Right renal cortex interstitium (tissue), 3 donors: ENCODE measurements at places on chromosomes 13 and 19. TPM values are rescaled to one million over a fixed set of nuclear protein-coding genes. Genes with fewer than 3 reads are reported as not detected.
A peak's percentile ranks its signal among the peaks of the same experiment; 100 is the strongest.

DNA sequence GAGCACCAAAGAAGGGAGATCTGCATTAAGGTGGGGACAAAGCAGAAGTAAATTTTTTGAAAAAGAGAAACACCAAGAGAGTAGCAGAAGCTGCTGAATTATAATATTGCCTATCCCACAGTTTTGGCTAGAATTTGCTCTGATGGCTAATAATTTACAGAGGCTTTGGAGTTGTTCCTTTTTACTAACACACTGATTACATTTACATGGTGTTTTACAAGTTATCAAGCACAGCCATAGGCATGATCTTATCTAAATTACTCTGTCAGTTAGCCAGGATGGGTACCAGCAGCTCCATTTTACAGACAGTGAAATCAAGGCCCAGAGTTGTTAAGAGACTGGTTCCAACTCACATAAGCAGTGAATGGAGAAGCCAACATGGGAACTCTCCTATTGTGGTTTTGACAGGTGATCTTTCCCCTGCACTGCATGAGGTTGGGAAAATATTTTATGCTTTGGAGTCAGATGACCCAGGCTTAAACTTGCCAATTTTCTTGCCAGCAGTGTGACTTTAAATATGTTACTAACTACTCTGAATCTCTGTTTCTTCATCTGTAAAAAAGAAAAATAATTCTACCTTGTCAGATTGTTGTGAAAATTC lies 33.5 kb upstream of the ESD start:
- no peak for DNase-seq

DNA sequence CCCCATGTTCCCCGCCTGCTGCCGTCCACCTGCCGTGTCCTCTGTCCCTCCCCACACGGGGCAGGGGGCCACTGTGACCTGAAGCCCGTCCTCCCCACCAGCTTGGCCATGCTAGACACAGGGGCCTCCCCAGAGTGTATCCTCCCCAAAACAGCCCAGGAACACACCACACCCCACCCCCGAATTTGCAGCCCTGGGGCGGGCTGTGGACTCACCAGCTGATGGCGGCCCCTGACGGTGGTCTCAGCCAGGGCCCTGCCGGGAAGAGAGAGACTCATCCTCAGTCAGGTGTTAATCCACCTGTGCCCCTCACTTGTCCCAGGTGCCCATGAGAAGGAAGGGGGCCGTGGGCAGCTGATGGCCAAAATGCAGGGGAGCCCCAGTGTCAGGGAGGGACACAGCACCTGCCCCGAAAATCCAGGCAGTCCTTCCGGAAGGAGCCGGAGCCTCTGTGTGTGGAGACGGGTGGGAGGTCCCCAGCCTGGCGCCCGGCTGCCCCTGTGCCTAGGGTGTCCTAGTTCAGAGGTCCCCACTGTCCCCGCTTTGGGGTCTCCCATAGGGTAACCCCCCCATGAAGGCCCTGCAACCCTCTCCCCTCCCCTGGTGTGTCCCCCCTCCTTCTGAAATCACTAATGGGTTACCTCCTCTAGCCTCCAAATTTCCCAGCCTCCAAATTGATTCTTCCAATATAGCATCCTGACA lies 39.3 kb upstream of the TCF3 start:
- DNase-seq = no peak

DNA sequence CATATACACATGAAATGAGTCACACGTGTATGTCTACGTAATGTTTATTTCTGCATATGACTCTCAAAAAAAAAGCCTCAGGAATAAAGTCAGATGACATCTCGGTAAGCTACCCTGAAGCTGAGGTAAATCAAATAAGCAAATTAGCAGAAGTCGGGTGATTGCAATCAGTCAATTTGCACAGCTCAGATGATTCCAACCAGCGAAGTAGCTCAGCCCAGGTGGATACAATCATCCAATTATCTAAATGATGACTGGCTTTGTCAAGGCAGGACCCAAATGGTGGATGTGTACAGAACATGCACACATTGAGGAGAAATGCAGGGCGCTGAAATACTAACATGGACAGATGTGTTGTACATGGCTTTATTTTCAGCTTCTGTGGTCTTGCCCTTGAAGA lies 148.5 kb downstream of the ZNF486 start:
- DNase-seq = no peak

DNA sequence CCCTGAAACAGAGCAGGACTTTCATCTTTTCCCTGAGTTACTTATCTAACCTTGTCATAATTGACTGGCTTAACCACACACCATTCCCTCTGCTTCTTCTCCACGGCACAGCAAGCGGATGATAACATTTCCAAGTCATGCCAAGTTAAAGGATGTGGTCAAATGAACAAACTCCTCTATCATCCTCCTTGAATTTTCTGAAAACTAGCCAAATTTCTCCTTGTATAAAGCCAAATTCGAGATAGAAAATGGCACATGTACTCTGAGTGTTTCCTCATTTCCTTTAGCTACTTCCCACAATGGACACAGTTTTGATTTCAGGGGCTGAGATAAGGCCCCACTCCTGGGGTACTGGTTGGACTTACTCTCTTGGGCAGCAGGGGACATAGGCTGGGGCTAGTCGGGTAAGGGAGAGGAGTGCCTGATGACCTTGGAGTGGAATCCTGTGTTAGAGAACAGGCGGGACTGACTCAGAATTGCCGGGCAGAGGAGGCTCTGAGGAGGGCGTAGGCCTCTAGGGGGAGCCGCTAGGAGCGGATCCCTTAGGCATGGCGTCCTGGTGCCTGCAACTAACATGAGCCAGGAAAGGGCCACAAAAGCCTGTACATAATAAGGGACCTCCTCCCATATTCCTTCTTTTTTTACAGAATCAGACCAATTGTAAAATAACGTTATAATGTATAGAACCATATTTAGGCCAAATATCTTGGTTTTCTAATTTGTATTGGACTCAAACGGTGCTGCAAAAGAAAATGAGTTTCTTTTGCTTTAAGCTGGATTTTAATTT lies 20.3 kb upstream of the TMTC4 start:
- no peak for DNase-seq

DNA sequence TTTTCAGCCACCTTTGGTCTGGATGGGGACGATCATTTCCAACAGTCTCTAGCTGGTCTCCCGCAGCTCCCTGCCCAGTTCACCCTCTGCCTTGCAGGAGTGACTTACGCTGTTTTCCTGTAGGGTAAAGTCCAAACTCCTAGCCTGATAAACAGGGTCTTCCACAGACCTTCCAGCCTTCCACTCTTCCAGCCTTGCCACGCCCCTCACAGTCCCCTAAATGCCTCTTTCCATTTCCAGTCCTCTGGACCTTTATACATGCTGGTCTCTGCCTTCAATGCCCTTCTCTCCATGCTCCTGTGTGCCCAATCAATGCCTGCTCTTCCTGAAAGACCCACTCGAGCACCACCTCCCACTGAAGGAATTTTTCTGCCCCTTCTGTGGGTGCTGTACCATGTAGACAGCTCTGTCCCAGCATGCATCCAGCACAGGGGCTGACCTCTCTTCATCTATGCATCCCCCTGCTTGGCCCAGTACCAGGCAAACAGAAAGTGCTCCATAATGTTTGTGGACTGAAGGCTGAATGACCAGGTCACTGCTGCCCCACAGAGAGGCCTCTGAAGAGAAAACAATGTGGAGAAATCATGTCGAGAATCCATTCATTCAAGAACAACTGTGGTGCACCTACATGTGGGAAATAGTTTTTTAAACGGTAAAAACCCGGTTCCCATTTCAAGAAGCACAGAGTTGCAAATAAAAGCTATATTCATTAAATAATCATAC lies 4.6 kb downstream of the ATP7B start:
- no peak for DNase-seq

GRCh38 chr19:8573316-8573715 lies 3.9 kb downstream of the MYO1F start:
- DNase-seq = no peak

DNA sequence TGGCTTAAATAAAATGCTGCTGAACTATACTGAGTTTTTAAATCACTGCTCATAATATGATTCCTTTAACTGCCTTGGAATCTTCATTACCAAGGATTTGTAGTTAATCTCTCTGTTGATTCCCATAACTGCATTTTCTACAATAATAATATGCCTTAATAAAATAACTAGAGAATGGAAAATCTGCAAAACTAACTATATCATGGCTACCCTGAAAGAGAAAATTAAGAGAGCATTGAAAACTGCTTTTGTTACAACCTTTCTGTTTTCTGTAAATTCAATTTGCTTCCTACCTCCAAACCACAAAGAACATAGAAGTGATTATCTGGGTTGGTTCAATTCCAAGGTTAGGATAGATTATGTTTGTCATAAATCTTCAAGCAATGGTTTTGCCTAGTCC lies 202.8 kb upstream of the ATXN8OS start:
- no peak for DNase-seq

GRCh38 chr13:67519356-67519755 lies 289.2 kb upstream of the PCDH9 start:
- no peak for DNase-seq

GRCh38 chr19:32287811-32288227 lies 57.6 kb upstream of the ZNF507 start:
- peak; percentile 62 for DNase-seq

DNA sequence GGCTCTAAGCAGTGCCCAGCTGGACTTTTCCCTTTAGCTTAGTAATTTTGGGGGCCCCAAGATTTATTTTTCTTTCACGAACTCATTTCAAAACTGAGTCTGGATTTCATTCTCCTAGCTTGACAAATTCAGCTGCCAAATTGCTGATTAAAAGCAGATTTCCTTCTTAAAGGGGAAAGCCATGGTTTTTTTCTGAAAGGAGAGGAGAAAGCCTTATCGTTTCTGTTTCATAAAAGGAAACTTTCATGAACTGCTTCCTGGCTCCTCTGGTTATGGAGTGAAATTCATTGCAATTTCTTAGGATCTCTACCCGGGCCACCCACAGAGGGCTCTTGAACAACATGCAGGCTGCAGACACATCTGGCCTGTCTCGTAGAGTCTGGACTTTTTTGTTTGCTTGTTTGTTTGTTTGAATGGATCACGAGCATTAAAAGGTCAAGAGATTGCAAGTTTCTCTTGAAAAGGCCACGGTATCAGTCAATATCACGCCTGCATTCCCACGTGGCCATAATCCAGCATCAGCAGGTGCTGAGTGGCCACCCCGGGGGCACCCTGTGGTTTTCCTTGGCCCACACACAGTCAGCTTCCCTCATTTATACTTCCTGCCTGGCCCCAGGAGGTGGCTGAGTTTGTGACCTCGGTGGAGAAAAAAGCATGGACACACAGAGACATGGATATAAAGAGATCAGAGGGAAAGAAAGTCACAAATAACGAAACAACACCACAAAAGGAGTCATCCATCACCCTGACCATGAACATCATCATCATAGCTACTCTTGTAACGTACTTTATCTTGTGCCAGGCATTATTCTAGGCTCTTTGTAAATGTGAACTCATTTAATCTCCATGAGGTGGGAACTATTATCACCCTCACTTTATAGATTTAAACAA lies 10.5 kb upstream of the KLK4 start:
- DNase-seq = no peak

- no peak for DNase-seq
Observed at GRCh38 chr19:39676004-39676403, 20.3 kb downstream of the LGALS16 start.

The CPT1C gene
- 8.0 TPM for polyA plus RNA-seq

The PNKP gene
- 33.4 TPM for polyA plus RNA-seq

The PCDH9 gene
- polyA plus RNA-seq = 15.1 TPM

The FGF22 gene
- 0.32 TPM for polyA plus RNA-seq

The HSPB6 gene
- polyA plus RNA-seq = 18.7 TPM

The PCDH17 gene
- polyA plus RNA-seq = 16.2 TPM

The SIGLEC11 gene
- 4.6 TPM for polyA plus RNA-seq

The APOC4 gene
- not detected for polyA plus RNA-seq
